ENCODE measurements at places on chromosomes 16 and 17.

- no peak for DNase-seq
These were observed 30.9 kb upstream of the CES5A start for GRCh38 chr16:55906123-55906522.

GRCh38 chr16:63568164-63568563 lies 1531.9 kb upstream of the CDH8 start:
- no peak for DNase-seq

- DNase-seq = no peak
These were observed 2.5 kb downstream of the ODAD4 start for GRCh38 chr17:41932816-41933389.

- no peak for DNase-seq
These were observed 48.5 kb downstream of the VAC14 start for GRCh38 chr16:70752426-70752825.

DNA sequence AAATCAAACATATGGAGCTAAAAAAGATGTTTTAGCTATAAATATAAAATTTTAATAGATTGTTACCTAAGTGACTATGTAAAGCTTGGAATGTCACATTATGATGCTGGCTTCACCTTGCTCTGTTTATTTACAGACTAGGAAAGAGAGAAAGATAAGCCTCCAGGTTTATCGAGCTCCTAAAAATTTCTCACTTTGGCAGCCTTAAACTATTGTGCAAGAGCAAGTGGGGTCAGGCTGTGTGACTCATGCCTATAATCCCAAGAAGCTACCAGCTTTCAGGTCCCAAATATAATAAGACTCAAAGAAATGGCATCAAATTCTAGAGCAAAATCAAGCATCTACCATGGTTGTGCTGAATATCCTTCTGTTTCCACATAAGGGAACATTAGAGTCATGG lies 34.3 kb upstream of the PRSS54 start:
- no peak for DNase-seq

- DNase-seq = no peak
These were observed 65.9 kb downstream of the RBFOX1 start for GRCh38 chr16:7398536-7398935.

DNA sequence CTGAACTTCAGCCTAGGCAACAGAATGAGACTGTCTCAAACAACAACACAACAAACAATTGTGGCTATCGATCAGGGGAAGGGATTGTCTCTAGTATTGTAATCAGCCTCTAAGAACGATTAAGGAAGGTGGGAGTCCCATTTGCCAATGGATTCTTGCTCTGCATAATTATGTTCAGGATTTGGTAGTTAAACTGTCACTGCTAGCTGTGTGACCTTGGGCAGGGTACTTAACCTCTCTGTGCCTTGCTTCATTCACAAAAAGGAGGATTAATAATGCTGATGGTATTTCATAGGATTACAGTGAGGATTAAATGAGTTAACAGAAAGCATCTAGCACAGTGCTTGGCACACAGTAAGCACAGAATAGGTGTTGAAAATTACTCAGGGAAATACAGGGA lies 6.7 kb upstream of the SSTR2 start:
- no peak for DNase-seq

DNA sequence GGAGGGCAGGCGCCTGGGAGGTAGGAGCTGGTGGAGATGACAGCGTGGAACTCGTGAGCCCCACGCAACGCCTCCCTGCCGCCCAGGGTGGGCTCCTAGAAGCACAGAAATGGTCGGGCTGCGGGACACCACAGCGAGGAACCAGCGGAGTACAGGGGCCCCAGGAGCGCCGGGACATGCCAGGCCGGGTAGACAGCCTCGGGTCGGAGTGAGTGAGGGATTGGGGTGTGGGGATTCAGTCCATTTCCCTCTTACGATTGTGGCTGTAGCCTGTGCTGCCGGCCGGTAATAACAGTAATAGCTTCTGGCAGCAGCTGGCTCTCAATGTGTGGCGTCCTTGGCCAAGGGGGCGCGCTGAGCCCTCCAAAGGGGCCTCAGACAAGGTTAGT lies 12.2 kb upstream of the CES3 start:
- DNase-seq = no peak

- peak; percentile 40 for DNase-seq
These were observed 1.4 kb downstream of the MSL1 start for GRCh38 chr17:40122999-40123810.

DNA sequence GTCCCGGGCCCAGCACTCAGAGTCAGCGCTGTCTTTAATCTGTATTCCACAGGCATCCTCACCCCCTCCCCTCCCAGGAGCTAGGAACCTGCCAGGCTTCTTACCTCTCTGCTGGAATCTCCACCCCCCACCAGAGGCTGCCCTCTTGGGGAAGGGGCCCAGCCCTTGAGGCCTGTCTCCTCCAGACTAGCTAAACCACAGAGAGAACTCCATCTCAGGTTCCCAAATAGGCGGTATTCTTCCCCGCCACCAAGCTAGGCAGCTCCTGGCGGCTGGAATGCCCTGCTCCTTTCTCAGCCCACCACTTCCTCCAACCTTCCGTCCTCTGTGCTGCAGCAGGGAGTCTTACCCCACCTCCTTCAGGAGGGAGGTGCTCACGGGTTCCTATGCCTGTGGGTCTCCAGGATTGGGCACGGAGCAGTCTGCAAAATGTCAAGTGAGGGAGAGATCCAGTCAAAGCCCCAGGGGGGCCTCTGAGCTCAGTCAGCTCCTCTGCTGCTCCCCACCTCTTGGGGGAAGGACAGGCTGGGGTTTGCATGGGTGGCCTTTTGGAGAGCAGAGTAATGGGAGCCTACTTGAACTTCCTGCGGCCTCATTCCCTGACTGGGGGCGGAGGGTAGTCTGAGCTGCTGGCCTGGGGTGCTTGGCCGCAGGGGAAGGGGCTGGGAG lies 55.7 kb downstream of the SREBF1 start:
- no peak for DNase-seq

DNA sequence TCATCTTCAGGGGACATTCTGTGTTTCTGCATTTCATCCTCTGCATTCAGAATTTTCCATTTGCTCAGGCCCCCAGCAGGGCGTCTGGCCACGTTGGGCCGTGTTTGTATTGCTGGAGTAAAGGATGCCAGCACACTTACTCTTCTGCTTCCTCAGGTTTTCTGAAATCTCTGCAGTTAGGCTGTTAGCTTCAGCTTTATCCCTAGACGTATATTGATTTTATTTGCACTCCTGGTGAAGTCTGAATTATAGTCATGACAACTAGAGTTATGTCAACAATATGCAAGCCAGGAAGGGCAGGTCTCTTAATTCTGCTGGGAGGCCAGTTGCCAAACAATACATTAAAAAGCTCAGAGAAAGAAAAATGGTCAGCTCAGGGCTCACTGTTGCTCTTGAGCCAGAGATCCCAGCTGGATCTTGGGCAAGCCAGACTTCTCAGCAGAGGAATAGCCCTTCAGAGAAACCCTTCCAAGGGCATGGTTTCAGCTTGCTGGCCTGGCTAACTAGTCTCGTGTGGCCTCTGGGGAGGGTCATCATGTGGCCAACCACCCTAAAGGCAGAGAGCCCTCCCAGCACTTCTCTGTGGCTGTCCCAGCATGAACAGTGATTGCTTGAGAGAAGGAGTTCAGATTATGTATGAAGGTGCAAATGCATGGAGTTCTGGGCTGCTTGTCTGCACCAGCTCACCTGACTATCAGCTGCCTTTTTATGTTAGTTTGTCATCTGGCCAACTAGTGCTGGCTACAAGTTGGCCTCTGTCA lies 110.2 kb upstream of the CACNG5 start:
- no peak for DNase-seq

DNA sequence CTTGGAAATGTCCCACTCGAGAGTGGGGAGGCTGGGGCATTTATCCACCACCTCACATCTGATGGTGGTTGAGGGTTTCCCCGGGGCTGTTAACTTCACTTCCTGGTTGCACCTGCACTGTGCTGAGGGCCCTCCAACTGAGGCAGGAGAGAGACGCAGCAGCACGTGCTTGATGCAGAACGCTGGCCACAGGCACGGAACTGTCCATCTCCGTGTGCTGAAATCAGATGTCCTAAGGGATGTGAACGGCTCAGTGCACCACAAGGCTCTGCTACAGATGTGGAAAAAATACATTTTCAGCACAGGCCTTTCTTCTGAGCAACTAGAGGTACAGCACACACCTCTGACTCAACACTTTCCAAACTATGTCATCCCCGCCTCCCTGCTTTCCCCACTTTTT lies 114.8 kb upstream of the C16orf82 start:
- no peak for DNase-seq

DNA sequence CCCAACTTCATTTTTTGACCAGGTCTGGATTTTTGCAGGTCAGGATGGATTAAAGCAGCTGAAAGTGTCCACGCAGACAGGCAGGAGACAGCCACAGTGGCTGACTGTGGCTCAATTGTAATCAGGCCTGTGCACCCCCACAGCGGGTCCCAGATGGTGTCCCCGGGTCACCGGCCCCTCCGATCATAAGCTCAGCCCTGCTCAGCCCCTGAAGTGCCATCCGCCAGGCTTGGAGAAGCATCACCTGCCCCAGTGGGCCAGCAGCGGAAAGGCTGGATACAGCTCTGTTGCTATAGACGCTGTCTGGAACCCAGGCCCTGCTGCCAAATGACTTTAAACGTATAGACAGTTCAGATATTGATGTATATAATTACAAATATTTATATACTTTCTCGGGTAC lies 60.6 kb downstream of the RPH3AL start:
- no peak for DNase-seq

DNA sequence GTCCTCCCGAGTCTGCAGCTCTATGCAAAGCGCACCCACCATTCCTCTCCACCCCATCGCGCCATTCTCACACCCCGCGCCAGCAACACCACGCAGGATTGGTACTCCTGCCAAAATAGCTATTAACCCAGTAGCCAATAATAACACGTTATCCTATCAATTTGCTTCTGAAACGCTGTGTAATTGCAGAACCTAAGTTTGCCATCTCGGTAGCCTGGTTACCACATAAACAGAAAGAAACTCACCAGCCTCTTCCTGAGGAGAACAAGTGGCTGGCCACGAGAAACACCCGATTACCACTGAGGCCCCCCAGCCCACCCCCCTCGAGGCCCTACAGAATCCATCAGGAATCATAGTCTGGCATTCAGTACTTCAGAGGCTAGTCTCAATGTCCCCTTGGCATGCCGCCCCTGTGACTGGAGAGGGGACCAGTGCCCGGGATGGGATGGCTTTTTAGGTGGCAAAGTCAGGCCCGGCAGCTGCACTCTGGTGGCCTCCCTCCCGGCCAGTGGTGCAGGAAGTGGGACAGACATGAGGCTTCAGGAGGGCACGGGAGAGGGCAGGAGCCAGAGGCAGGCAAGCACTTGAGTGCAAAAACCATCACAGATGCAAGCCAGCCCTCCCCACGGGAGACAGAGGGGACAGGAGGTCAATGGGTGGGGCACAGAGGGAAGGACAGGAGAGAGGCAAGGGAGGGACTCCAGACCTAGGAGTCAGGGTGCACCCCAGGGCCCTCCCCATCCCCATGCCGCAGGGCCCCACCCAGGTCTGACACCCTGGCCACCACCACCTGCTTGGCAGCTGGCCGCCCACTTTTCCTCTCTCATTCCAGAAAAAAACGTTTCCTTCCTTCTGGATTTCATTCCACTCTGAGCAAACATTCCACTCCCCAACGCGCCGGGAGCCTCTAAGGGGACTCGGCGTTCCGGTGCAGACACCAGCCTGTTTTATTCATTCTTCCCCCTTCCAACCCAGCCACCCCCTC lies 192.5 kb downstream of the ZNF423 start:
- no peak for DNase-seq

- no peak for DNase-seq
These were observed 34.5 kb upstream of the EFCAB13 start for GRCh38 chr17:47289302-47289701.

DNA sequence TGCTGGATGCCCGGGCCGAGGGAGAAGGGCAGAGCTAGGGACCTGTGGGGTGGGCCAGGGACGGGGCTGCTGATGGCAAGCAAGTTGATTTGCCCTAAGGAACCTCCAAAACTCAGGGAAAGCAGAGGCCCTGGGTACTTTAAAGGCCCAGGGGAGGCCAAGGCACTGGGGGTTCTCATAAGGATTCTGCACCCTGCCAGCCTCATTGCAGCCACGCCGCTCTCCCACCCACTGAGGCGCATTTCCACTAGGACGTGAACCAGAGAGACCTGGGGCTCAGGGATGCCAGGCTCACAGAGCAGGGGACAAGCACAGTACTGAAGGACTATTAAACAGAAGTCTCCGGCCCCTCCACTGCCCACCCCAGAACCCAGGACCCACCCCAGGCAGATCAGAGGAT lies 39.4 kb upstream of the RBFOX3 start:
- DNase-seq = no peak

DNA sequence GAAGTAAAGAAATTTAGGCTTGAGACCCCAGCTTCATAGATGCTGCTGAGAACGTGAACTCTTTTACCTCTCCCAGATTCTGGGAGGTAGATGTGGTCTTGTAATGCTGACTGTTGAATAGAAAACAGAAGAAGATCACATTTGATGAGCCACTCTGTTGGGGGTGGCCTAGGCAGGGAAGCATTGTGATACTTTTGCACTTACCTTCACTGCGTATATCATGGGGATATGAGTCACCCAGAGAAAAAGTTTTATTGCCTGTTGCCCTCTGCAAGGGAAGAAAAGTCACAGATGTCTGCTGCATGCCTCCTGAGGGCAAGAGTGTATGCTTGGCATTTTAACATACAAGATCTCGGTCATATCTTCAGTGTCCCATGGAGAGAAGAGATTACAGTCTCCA lies 365.4 kb downstream of the SNX29 start:
- DNase-seq = no peak

DNA sequence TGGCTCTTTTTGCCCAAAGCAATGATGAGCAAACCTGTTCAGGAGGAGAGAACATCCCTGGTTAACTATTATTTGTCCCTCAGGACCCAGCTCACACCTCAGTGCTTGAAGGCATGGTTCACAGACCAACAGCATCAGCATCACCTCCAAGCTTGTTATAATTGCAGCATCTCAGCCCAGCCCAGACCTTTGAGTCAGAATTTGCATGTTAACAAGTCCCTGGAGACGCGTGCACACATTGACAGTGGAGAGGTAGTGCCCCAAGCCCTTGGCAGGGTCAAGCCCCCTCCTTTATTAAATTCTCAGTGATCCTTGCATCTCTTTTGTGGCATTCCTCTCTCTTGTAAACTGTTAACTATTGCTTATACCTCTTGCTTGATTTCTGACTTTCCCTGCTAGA lies 488.6 kb downstream of the HAPSTR1 start:
- DNase-seq = no peak

DNA sequence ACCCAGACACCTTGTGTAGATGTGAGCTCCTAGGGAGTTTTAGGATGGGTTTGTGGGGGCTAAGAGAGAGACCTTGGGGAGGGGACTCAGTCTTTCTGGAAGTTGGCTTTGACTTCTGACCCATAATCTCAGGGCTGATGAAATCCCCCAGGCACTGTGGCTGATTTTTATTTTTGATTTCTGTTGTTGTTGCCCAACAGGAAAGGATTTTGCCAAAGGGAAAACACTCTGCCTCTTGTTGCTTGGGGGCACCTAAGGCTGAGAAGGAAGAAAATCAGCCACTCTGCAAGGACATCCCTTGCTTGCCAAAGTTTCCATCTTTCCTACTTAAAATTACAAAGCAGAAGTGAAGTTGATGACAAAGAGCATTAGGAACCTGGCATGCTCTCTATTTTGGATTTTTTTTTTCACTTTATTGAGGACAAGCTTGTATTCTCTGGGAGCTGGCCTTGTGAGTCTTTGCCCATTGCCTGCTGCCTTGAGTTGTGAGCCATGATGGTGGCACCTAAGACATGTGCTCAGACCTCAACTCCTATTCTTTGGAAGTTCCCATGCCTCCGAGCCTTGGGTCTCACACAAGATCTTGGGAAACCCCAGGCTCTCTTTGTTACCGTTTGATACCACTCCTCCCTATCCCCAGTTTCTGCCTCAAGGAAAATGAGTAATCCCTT lies 3.2 kb upstream of the C1QTNF1 start:
- DNase-seq = no peak

- no peak for DNase-seq
These were observed 4.6 kb upstream of the ICAM2 start for GRCh38 chr17:64024781-64025731.

- DNase-seq = no peak
These were observed 2.4 kb upstream of the RIPOR1 start for GRCh38 chr16:67526149-67526791.

Measured in activated CD4-positive, alpha-beta T cell treated with anti-CD3 and anti-CD28 coated beads, Interleukin-2, amount 50 U/mL, for 24 hours (primary cell).